ENCODE measurements at places on chromosomes 13 and 19.

DNA sequence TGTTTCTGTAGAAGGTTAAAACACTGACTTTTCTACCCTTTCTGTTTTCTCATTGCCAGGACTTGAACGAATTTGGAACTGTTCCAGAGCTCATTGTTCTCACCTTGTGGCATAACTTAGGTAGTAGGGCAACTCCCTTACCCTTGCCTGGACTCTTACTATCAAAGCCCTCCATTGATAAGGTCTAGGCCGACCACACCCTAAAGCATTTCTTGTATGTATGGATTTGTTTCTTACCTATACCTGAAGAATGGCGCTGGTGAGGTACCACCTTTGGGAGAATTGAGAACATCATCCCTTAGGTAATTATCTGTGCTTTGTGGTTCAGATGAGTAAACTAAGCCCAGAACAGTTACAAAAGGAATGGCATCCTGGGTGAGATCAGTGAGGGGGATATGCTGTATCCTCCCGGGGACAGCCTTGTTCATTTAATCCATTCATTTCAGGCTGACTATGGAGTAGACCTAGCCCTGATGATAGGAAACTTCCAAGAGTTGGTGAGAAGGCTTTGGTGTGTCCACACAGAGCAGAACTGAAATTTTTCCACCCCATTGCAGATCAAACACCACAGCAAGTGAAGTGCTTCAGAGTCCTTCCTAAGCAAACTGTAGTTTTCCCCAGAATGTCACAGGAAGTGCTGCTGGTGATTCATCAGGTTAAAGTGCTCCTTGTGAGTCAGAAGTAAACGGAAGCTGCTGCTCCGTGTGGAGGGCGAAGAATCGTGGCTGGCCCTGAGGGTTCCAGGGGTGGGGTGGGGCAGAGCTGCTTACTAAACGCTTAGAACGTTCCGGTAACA, 113.0 kb downstream of the TEX26 start:
- peak; percentile 58 for DNase-seq

DNA sequence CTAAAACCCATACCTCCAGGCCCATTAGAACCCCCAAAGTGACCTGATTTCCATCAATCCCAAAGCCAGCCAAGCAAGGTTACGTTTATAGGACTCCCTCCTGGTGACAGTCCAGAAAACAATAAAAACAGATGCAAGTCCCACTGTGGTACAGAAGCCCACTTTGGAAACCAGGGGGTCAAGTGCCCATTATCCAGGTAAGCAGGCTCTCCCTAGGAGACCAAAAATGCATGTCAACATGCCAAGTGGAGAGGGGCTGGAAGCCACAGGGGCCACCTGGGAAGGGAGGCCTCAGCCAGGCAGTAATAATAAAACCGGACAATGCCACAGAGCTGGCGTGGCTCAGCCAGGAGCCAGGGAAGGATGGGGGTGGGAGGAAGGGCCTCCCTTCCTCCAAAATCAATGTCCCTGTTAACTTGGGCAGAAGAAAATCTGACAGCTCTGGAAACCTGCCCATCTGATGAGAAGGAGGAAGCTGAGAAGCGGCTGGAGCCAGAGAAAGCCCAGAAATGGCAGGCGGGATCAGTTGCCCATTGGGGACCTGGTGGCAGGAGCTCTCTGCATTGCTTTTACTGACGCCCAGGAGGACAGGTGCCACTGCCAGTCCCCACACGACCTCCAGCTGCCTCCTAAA, 160.4 kb downstream of the ZIC5 start:
- DNase-seq, result no peak

DNA sequence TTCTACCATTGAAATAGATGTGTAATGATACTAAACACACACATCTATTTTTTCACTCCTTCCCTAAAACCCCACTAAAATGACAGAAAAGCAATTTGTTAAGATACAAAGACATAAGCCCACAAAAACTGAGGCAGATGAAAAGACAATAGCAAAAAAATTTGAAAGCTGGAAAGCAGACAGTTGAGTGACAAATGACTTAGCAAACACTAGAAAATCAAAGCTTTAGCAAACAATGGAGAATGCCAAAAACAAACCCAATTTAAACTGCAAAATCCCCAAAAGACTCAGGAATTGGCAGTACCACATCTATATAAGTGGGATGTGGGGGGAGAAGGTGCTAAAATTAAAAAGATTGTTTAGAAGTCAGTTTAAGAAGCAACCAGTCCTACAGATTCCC, 9.5 kb downstream of the TSC22D1 start:
- DNase-seq, result no peak

DNA sequence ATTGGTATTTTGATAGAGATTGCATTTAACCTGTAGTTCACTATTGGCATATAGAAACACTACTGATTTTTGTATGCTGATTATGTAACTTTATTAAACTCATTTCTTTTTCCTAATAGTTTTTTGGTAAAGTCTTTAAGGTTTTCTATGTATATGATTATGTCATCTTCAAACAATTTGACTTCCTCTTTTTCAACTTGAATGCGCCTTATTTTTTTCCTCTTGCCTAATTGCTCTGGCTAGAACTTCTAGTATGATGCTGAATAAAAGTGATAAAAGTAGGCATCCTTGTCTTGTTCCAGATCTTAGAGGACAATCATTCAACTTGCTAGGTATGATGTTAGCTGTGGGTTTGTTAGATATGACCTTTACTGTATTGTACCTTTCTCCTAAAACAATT, 1034.9 kb downstream of the PCDH9 start:
- peak; percentile 42 for DNase-seq

DNA sequence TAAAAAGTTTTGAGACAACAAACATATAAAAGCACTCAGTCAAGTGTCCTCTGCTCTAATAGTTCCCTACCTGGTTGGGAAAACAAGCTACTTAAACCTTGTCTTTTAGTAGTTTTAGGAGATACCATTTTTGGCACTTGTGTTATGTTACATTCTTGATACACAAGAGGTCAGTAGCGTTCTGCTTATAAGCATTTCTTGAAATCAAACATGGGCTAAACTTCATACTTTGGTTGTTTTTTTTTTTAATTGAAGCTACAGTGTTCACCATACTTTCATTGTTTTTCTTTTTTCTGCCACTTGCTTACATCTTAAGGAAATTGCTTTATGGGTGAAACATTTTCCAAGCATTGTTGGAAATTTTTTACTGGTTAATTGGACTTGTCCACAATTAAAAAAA, 12.9 kb downstream of the NHLRC3 start:
- DNase-seq, result peak; percentile 44

- no peak for DNase-seq
Observed at GRCh38 chr13:50584856-50585580, 258.5 kb downstream of the DLEU7 start.

- DNase-seq, result no peak
Observed at GRCh38 chr13:40999416-40999815, 19.7 kb downstream of the ELF1 start.

DNA sequence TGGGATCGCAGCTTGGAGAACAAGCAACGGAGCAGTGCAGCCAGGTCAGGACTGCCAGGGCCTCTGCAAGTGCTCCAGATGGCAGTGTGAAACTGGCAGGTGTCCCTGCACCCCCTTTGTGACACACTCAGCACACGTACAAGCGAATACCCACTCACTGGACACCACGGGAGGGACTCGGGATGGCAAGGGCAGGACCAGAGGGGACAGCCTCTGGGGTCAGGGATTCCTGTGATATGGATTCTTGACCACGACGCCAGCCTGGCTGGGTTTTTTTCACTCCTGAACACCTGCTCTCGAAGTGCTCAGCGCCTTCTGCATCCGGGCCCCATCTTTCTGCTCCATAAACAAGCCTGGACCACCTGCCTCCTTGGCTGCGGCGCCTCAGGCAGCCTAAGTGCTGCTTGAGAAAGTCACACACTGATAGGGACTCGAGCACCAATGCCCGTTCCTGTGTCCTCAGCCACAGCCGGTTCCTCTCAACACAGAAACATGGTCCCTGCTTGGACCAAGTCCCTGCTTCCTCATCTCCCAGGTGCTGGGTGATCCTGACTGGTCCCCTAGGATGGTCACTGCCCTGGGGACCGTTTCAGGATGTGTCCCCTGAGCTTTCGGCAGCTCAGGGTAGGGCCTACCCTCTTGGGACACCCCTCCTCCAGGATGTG, 22.0 kb downstream of the ELAVL1 start:
- no peak for DNase-seq

DNA sequence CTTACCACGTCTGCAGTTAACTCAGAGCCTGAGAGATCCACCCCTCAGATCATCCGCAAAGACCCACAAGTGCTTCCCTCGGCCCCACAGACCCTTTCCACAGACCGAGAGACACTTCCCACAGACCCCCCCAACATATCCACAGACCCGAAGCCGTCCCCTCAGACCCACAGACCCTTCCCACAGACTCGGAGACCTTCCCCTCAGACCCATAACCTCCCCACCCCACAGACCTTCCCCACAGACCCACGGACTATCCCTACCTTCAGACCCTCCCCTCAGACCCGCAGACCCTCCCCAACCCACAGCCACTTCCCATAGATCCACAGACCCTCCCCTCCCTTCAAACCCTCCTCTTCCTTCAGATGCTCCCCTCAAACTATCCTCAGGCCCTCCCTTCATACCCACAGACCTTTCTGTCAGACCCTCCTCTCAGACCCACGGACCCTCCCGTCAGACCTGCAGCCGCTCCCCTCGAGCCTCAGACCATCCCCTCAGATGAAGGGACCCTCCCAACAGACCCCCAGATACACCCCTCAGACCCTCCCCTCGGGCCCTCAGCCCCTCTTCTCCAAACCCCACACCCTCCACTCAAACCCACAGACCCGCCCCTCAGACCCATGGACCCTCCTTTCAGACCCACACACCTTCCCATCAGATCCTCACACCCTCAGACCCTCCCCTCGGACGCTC, 20.1 kb upstream of the TFDP1 start:
- DNase-seq, result no peak

- DNase-seq, result peak; percentile 16
Observed at GRCh38 chr19:34555447-34555846, 73.9 kb downstream of the WTIP start.

DNA sequence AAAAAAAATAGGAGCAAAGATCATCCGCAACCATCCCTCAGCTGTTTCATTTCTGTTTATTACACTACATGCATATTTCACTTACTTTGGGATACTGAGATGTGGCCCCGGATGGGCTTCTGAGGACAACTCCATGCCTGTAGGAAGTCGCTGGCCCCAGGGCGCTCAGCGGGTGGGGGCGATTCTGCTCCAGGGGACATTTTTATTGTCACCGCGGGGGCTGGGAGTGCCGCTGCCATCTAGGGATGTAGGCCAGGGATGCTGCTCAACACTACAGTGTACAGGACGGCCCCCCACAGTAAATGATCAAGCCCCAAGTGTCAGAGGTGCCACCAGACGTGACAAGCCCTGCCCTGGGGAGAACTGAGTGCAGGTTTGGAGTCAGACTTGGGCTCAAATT, 6.4 kb upstream of the BST2 start:
- no peak for DNase-seq

DNA sequence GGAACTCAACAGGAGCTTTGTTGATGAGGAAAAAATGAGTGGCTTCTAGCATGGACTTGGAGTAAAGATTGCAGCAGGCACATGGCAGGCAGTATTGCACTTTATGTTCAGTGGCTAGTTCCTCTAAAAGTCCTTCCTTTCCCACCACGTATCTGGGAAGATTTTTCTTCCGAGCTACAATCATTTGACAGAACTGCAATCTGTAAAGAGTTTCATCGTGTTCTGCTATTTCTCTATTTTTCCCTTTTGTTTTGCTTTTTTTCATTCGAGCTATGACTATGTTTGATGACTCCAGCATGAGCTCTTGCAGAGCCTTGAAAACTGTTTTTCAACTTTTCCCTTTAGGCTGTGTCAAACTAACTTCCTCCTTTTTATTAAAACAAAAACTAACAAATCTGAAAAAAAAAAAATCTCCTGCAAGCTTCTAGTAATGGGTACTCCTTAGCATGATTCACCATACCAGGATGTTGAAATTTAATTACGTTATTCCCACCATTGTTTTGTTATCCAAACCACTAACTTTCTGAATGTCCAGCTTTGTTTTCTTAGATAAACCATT, 12.3 kb downstream of the CLDN10 start:
- DNase-seq, result peak; percentile 32
